Mesothelial cell of epicardium (in vitro differentiated cells): ENCODE measurements at places on chromosomes 3 and 15.

DNA sequence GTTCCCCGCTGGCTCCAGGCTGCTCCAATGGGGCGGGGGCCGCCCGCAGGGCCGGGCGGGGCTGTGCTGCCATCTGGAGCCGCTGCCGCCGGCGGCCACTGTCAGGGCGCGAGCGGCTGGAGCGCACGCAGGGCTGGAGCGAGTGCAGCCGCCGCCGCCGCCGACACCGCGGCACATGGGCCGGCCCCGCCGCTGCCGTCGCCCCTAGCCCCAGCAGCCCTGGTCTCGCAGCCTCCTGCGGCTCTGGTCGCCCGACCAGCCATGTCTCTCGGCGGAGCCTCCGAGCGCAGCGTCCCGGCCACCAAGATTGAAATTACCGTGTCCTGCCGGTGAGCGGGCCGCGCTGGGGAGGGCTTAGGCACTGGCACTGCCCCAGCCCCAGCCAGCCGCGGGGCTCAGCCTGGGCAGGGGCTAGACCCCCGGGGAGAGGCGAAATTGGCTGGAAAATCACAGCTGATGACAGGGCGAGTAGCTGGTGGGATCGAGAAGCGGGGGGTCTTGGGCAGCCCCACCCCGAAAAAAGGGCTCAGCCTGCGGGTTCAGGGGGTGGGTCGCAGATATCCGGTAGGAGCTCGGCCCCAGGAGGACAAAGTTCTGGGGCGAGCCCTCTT, at the start of gene CPNE9:
Gene CPNE9 (plus strand): TSS at position 98 of the 611 bp plus-strand sequence. CDS start 164 bp downstream, at position 262.
- DNase-seq, result no peak

DNA sequence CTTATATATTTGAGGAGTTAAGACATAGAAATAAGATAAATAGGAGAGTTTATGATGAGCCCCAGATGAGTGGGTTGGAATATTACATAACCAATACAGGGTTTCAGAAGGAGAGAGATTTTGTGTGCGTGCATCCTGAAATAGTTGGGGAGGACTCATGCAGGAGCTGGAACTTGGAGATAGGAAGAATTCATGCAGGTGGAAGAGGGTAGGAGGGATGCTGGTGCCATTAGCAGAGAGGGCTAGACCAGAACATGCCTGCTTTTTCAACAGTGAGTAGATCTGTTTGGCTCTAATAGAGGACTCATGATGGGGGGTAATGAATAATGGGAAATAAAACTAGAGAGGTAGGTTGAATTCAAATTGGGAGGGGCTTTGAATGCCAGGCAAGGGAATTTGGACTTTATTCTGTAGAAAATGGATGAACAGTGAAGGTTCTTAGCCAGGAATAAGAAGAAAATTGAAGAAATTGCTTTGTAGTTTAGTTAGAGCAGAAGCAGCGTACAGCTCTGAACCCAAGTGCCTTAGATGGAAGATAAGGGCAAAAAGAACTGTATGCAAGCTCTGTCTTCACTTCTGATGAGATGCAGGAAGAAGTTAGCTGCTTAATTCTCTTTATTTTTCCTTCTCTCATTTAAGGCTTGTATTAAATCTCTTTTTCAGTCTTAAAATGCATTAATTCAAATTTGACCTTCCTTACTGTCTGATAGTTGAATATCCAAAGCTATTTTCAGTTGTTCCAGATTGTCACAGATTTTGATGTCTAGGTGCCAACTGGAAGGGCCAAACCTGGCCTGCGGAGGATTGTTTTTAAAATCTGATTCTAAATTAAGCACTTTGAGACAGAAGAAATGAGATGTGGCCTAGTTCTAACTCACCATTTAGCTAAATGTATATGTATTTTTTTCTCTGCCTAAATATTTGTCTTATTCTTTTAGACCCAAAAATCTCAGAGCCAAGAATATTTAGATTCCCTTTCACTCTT, 86.3 kb downstream of the PPM1L start:
- DNase-seq, result no peak

DNA sequence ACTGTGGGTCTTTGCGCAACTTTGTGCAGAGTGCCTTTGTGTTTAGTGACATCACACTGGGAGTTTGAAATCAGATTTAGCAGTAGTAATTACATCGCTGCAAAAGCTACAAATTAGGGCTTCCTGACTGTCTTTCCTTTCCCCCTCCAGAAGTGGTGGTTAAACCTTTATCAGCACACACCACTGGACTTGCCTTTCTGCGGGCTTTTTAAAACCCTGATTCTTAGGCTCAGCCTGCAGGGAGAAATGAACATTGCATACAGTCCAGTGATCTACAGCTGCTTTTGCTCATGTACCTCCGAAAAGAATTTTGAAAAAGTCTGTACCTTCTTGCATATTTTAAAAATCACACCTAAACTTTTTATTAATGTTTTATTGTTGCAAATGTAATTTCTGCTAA, 219.7 kb upstream of the NAALADL2 start:
- no peak for DNase-seq

DNA sequence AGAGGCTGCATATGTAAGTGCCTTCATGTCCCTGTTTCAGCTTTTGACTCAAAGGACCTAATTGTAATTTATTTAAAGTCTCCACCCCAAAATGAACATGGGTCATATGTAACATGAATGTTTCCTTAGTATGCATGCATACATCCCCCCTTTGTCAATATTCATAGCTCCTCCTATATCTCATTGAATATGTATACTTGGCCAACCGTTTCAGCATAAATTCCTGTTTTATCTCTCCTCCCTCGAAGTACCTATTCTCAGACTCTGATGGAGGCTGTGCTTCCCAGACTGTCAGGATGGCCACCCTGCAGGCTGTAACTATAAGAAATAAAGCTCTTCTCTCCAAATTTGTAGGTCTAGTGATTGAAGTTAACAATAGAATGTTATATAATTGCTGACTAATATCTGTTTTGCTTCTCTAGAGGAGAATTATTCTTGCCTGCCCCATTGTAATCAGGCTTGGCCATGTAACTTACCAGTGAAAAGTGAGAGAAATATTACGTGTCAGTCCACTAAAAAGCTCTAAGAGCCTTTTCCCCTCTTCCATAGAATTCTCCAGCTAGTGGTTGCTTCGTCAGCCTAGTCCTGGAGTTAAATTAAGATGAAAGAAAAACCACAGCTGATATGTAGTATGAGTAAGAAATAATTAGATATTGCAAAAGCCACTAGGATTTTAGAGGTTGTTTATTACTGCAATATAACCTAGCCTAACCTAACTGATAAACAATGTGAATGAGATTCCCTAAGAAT, 245.1 kb downstream of the ZNF385D start:
- DNase-seq, result no peak

DNA sequence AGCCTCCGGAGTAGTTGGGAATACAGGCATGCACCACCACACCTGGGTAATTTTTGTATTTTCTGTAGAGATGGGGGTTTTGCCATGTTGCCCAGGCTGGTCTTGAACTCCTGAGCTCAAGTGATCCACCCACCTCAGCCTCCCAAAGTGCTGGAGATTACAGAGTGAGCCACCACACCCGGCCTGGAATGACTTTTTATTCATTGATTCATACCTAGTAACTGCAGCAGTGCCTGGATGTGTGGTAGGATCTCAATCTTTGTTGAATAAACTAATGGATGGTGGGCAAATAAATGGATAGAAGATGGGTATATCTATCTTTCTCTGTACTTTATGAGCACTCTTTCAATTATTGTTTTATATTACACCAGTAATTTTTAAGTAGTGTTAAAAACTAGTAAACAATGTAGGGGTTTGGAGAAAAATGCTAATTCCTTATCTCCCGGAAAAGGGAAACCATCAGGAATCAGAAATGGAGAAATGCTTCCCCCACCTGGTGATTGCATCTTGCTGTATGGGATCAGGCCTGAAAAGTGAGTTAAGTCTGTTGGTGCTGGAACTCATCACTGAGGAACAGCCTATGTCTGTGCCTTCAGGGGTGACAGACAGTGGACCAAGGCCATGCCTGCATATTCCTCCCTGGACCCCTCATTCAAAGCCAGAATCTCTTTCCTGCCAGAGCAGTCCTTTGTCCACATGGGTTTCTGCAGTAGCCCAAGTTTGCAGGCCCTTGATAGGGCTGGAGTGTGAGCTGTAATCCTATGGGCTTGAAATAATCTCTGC, 161.0 kb upstream of the CTDSPL start:
- DNase-seq, result no peak

GRCh38 chr3:182136008-182136910, 424.5 kb downstream of the SOX2 start:
- no peak for DNase-seq

GRCh38 chr15:69748131-69748530, 295.5 kb downstream of the RPLP1 start:
- no peak for DNase-seq

- DNase-seq, result no peak
These were observed 120.1 kb downstream of the CHSY1 start for GRCh38 chr15:101131489-101132389.

GRCh38 chr3:160869825-160870224, 113.8 kb downstream of the PPM1L start:
- DNase-seq, result no peak

GRCh38 chr3:172321035-172321434, 127.2 kb downstream of the GHSR start:
- DNase-seq, result no peak

DNA sequence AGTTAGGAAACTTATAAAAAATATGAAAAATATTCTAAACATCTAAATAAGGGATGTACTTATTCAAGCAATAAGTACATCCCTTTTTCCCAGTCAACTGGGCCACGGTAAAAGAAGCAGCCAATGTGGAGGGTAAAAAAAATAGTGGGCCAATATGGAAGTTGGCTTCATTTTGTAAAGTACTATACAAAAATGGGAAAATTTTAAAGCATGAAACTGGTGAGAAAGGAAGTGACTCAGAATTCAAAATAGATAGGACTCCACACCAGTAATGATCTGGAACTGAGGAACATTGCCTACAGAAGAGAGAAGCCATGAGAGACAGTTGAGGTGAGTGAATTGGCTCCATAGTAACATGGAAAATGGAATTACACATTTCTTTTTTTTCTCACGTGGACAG, 108.9 kb downstream of the FNDC3B start:
- no peak for DNase-seq
